Stimulated activated CD4-positive, alpha-beta T cell treated with anti-CD3 and anti-CD28 coated beads, Interleukin-2, amount 100 ng/mL, for 24 hours (primary cell): ENCODE measurements at places on chromosomes 16 and 17.

DNA sequence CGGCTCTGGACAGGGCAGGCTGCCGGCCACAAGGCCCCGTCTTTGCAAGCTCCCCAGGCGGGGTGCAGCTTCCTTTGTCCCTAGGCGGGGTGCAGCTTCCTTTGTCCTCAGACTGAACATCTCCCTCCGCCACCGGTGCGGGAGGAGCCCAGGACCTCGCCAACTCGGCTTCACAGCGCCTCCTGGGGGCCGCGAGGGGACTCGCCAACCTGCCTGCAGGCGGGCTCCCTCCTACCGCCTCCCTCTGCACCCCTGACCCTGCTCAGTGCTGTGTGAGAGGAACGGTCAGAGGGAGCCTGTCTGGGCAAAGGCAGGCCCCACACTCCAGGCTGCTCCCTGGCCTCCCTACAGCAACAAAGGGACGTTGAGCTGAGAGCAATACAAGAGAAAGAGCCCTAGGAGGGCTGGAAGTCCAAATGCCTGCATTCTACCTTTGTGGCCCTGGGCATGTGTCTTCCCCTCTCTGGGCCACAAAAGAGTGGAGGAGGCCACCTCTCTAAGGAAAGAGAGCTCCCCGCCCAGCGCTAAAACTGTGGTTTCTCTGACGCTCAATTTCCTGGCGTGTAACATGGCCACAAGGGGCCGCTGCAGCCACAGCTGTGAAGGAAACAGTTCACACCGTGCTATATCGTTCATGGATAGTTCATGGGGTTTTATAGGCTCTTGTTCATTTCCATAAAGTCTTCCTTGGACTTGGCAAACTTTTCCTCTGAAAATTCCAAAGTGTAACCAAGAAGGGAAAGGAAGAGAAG lies 20.9 kb upstream of the KRT19 start:
- peak; percentile 86 for DNase-seq

- DNase-seq: no peak
Measured at GRCh38 chr17:30567231-30568116, 90.3 kb downstream of the GOSR1 start.

DNA sequence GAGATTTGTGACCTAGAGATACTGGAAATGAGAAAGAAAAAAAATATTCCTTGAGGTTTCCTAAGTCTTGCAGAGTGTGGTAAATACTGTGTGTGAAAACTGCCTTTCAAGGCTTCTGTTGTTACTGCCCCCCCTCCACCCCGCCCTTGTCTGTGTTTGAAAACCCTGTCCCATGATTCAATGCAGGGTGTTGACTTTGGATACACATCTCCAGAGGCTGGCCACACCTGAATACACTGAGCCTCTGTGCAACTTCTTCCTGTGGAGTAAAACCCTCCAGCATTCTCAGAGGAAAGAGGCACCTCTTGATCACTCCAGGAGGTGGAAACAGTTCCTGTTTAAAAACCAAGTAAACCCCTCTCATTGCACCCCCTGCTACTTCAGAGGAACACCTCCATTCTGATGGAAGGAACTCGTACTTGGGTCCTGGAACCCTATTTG lies 123.0 kb upstream of the CACNG5 start:
- DNase-seq: no peak

GRCh38 chr17:47720754-47721533 lies 12.1 kb upstream of the TBX21 start:
- DNase-seq: peak; percentile 97

GRCh38 chr17:78226759-78227454 lies 4.5 kb upstream of the TMEM235 start:
- DNase-seq: peak; percentile 15

DNA sequence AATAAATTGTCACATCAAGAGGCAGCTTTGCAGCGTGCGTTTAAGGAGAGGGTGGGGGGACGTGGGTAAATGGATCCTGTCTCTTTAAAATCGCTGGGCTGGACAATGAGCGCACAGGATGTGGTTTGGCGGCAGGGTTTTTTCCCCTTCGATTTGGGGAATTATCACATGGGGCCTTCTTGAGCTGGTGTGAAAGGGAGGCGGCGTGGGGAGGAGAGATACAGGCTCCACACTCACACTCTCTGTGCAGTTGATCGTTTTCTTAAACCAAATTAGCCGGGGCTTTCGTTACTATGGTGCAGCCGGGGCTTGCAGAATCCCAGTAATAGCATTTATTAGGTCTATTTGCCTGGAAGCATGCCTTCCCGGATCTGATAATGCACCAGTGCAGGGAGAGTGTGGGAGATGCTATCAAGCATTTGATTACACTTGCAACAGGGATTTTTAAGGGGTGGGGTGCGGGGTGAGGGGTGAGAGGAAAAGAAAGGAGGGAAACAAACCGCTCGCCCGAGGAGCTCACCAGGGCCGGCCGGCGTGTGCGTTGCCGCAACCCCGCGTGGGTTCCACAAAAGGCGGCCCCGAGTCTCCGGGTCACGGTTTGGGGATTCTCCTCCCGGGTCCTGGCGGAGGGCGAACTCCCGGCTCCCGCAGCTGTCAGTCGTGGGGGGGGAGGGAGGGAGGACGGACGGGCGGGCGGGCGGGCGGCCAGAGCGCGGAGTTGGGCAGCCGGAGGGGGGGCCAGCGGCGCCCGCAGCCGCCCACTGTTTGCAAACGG lies 58.8 kb upstream of the GSE1 start:
- peak; percentile 74 for DNase-seq

DNA sequence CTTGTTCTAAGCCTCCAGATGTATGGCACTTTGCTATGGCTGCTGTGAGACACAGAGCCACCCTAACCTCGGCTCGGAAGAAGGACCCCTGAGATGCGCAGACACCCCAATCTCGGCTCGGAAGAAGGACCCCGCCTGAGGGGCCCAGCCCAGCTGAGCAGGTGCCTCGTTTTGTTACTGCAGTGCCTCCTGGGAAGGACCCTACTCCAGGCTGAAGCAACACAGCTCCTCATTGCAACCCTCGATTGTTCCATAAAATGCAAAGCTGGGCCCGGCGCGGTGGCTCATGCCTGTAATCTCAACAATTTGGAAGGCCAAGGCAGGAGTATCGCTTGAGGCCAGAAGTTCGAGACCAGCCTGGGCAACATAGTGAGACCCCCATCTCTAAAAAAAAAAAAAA lies 61.3 kb downstream of the C16orf95 start:
- no peak for DNase-seq

DNA sequence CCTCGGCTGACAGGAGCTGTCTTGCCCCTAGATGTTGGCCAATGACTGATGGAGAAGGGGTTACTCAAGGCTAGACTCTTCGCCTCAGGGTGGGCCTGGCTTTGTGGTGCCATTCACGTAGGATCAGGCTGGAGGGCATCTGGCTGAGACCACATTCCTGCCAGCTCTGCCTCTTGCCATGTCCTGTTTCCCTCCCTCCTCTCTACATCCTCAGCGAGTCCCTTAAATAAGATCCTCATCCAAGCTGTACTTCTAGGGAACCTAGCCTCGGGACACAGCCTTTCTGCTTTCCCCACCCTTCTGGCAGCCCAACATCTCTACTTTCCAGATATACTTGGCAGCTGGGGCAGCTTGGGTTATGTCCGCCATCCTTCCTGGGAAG lies 27.9 kb upstream of the EFCAB13 start:
- DNase-seq: no peak

GRCh38 chr16:85610446-85611193 lies 2.5 kb upstream of the GSE1 start:
- DNase-seq: peak; percentile 92

- DNase-seq: no peak
Measured at GRCh38 chr17:62670202-62670821, 42.8 kb downstream of the MRC2 start.

DNA sequence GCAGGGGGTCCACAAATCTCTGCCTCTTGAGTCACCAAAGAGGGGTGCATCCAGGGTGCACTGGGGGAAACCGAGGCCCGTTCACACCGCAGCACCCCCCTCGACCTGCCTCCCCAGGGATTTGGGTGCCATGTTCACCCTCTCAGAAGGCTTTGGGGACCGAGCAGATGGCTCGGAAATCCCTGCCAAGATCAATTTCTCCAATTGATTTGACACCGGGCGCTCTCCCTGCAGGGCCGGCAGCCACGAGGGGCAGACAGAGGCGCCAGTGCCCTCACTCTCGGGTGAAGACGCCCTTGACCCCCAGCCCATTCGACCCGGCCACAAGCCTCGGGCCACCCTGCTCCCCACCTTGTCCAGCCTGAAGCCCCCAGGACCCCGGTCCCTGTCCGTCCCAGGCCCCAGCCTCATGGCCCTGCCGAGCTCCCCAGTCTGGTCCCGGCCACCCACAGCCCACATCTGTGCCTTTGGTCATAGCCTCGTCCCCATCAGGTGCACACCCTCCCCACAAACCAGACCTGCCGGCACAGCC lies 9.3 kb downstream of the SSTR5 start:
- DNase-seq: no peak
